ENCODE measurements at places on chromosomes 2 and 18. TPM values are rescaled to one million over a fixed set of nuclear protein-coding genes. Genes with fewer than 3 reads are reported as not detected.

- DNase-seq: no peak
Observed at GRCh38 chr2:86704459-86704971, 15.6 kb upstream of the RMND5A start.

DNA sequence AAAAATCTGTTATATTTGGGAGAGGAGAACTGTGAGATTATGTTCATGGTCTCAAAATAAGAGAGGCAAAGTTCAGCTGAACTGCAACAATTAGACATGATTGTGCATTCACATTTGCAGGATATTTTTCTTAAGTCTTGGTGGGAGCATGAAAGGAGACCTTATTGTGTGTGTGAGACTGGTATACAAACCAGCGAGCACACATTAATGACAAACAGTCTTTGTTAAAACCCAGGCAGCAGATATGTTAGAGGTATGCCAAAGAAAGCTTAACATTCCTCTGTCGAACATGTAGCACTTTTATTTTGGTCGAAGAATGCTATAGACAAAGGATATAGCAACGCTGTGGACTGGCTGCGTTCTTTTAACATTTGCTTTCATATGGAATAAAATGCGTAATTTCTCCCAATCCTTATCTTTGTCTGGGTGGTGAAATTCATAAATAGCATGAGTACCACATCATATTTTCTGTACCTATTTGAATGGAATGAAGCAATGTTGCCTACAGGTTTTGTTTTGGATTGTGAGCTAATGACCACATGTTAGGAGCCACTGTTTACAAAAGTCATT, 88.4 kb downstream of the ICOS start:
- no peak for DNase-seq

GRHL1 gene
- not detected for polyA plus RNA-seq

DNA sequence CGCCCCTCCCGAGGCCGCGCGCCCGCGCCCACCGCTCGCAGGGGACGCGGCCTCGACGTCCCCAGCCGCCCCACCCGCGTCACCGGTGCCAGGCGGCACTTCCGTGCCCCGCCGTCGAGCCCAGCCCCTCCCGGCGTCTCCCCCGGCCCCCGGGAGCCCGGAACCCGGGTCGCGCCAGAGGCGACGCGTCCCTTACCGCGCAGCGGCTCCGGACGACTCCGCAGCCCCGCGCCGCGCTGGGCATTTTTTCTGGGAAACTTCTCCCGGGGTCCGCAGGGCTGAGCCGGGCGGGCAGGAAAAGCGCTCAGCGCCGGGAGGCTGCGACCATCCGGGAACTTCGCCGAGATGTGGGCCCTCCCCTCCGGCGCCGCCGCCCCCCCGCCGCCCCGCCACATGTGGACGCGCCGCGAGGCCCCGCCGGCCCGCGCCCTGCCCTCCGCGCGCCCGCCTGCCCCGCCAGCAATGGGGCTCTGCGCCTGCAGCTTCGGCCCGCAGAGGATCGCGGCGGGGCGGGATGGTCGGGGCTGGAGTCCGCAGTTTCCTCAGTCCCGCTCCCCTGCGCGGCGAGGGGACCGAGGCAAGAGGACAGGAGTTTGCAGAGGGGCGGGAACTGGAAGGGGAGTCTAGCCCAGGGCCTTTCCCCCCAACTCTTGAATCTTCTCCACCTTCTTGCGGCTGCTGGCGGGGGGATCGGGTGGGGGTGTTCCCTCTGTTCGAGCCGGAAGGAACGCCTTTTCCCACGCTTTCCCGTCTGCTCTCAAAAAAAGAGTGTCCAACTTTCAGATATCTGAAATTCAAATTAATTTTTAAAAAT, 81.5 kb downstream of the CHRNA1 start:
- DNase-seq: peak; percentile 65

- no peak for DNase-seq
Observed at GRCh38 chr2:43508209-43508608, 87.6 kb downstream of the THADA start.

Data from naive thymus-derived CD8-positive, alpha-beta T cell (primary cell).